ENCODE measurements at places on chromosomes 5 and 9.

DNA sequence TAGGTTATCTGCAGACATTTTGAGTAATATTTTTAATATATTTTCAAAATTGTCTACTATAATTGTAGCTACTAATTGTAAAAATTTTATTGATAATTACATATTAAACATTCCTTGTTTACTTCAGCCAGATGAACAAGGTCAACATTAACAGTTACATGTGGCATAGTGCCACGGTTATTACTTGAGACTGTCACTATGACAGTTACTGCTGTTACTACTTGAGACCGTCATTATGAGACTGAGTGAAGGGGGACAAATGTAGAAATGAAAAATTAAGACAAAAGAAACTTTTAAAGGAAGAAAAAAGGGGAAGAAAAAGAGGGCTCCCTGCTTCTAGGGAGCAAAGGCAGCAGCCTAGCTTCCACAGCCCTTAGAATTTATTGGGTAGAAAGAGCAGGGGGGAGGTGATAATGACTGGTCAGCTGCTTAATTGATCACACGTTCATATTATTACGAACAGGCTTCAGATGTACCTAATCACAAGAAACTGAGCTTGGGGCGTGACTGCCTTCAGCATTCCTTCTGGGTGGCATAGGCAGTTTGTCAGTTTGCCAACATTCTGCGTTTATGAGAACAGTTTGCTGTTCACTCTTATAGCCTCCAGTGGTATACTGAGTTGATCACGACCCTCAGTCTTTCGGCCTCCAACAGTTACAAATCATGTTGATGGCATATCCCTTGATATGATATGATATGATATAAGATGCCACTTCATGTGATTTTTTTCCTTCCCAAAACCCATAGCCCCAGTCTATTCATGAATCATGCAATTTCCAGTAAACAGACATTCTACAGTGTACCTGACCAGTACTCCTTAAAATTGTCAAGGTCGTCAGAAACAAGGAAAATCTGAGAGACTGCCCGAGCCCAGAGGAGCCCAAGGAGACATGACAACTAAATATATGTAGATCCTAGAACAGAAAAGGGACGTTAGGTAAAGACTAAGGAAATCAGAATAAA lies 13.1 kb downstream of the MARCHF6 start:
- DNase-seq, result no peak

DNA sequence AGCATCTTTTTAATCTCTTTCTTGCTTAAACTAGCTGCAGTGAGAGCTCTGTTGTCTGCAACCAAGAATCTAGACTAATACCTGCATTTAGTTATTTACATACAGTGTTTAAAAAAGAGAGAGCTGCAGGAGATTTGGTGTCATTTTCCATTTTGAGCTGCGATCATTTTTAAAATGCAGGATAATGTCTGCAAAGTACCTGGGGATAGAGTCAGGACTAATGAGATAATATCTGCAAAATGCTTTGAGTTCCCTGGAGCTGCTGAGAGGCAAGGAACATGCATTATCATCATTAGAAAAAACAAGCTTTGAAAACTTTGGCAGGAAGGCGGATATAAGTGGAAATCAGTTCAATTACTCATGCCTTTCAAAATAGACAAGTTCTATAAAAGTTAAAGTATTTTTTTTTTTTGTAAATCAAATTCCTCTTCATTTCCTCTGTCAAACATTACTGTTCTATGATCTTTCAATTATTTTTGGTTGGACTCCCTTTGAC lies 21.8 kb upstream of the ANKRD33B start:
- DNase-seq, result no peak

DNA sequence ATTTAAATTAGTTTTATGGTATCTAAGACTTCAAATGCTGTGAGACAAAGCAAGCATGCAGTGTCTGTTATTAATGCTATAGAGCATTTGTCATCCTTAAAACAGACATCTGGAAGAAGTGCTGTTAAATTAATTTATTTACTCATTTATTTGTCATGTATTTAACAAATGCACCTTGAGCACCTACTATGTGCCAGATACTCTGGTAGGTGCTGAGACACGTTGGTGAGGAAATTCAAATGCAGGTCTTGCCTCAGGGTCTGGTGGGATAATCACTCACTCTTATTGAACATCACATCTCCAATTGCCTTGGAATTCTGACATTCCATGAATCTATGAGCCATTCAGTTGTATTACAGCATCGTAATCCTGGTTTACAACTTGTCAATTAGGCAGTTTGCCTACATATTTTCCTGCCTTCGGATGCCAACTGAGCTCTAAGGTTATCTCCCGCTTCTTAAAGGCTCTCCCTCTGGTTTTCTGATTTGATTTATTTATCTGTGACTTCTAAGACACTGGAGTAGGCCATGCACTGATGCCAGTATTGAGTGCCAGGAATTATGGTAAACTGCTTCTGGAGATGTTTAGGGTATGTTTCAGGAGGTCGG lies 56.0 kb upstream of the RPS23 start:
- DNase-seq, result no peak

GRCh38 chr5:94788527-94788926 lies 170.1 kb downstream of the SLF1 start:
- DNase-seq, result no peak

GRCh38 chr5:65329266-65329665 lies 152.5 kb downstream of the ADAMTS6 start:
- DNase-seq, result no peak

DNA sequence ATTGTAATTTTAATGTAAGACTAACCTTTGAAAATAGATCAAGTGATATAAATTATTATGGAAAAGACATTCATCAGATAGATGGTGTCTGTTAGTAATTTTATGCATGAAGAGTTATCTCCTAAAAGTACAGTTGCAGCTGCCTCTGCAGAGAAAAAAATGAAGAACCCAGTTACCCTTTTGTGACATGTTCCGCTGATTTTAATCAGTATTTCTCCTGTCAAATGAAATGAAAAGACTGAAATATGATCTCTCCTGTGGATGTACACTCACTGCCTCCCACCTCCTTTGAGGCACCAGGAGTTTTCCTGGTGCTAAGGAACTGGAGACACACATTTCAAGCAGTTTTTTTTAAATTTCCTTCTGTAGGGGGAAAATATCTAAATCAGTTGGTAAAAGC lies 277.4 kb downstream of the KIF4B start:
- no peak for DNase-seq

- peak; percentile 27 for DNase-seq
Measured at GRCh38 chr9:104992659-104993058, 64.7 kb upstream of the ABCA1 start.

DNA sequence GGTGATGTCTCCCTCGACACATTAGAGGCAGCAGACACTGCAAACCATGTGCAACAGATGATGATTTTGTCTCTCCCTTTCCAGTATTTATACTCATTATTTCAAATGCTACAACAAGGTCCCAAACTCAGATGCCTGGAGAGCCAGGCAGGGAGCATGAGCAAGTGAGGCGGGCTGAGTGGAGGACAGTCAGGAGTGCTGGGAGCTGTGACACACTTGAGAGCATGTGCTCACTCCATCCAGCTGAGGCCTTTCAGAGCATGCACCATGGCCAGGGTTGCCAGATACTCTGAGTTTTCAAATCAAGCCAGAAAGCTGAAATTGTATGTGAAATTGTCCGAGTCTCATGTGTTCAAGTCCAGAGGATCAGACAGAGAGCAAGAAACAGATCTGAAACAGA lies 55.8 kb upstream of the SLC2A8 start:
- no peak for DNase-seq

DNA sequence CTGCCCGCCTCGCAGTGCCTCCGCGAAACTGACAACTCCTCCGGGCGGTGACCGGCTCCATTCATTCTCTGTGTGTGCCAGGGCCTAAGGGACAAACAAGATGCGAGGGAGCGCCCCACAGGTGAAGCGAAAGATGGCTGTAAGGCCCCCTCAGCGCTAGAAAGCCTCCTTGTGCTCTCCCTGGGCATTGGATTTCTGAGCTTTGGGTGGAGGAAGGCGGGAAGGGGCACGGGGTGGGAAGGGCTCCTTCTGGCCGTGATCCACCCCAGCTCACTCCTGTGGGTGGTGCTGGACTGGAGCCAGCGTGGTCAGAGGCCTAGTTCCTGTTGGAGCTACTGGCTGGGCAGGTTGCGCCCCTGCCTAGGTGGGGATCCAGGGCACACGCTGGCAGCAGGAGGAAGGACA lies 943 bp downstream of the GALNT12 start:
- peak; percentile 80 for DNase-seq

Measured in NCI-H1417 (cell line).